Activated T-cell treated with anti-CD3 and anti-CD28 coated beads, Interleukin-2, amount 50 U/mL, for 72 hours (primary cell): ENCODE measurements at places on chromosomes 5 and 9. TPM values are rescaled to one million over a fixed set of nuclear protein-coding genes. Genes with fewer than 3 reads are reported as not detected.

DNA sequence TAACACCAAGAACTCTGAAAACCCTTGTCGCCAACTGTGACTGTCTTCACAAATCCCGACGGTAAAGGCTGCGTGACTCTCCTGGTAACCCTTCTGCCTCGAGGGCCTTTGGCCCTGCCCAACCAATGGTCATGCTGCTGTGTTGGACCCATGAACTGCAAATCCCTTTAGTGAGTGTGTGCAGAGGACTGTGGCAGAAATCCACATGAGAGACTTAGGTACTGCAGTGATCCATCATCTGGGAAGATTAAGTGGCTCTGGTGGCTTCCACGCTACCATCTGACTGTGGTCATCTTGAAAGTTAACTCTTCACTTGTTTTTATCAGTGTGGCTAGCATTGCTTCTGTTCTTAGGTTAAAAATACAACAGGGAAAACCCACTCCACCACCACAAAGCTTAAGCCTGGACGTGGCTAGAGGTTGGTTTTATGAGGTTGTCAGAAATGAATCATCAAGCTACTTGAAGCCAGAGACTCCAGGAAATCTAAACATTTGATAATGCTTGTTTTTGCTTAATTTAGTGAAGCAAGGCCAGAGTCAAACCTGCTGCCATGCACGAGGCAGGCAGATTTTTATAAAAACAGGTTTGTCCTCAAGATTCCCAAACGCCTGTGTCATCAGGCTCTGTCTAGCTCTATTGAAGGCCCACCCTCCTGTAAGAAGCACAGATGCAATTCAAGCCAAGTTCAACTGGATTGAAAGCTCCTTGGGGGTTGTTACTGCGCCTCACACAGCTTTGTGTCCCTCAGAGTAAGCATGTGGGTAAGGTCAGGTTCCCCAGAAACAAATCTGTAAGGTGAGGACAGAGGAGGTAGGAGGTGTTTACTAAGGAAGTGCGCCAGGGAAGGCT is 52.7 kb upstream of the ERCC6L2 start:
- peak; percentile 58 for DNase-seq

DNA sequence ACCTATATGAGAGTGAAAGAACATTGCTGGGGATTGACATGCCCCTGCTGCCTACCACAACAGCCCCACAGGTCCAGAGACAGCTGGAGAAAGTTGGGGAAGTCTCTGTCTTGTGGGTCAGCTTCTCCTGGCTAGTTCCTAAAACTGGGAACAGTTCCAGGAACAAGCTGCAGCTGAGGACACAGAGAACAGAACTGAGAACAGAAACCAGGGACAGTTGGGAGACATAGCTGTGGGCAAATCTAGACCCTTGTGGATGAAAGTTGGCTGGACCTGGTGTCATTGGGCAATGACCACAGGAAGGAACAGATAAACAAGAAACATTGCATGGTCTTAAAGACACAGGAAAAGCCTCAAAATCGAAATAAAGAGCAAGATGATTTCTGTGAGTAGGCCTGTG is 58.3 kb upstream of the MOCS2 start:
- DNase-seq, result no peak

DNA sequence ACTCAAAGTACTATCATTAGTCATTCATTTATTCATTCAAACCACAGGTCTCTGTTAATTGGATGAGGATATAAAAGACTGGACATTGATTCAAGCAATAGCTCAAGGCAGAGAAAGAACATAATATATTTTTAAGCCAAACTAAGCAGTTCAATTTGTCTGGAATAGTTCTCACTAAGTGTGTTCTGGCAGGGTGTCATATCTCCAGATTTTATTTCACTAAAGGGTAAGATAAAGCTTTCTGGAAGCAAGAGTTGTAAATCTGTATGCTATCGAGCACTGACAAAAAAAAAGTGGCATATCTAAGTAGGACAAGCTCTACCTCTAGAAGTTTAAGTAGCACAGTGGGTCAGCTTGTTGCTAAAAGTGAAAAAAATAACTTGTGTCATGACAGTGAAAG is 375.6 kb downstream of the TUSC1 start:
- no peak for DNase-seq

- no peak for DNase-seq
Observed at GRCh38 chr5:89769975-89770374, 639.6 kb downstream of the CETN3 start.

DNA sequence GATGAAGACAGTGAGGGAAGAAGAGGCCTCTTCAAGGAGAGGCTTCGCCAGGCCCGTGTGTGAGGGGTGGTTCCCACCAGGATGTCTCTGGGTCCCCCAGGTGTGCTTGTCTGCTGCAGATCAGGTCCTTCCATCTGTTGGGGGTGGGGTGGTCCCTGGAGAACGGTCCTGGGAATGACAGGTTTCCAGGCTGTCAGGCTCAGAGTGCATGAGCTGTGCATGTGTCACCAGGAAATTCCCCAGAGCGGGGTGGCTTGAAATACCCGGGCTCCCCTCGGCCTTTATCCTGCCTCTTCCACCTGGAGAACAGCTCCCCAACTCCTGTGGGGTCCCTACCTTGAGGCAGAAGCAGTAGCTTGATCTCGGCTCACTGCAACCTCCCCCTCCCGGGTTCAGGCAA is 118.8 kb downstream of the GAPVD1 start:
- no peak for DNase-seq

DNA sequence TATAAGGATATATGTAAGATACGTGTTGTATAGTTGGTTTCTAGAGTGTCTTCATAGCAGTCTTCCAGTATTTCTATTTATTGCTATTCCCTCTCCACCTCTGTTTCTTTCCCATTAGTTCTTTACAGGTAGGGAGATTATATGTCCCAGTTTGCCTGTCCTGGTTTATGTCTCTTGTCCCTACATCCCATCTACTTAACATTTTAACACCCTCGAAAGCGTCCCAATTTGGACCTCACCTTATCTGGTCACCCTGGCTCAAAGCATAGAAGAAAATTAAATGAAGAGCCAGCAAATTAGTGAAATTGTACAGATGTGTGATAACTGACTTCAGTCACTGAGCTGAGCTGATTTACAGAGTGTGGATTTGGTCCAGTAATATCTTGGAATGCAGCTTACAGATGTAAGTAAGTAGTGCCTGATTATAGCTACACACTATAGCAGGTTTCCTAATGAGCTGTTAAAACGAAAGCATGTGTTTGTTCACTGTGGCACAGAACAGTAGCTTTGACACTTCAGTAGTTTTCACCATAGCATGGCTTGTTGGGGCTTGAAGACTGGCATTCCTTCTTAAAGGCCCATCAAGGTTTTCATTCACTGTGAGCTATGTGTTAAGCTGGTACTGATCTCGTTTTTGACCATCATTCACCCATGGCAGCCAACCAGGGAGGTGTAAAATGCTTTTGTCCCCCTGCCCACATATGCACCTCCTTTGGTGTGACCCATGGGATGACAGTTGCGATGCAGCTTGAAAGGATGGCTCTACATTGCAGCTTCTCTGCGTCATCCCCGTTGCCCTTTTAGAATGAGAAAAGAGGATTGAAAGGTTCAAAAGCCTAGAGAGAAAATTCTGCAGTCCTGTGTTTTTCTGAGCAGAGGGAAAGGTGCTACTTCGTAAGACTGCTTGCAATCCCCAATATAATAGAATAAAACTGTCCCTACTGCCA is 192.1 kb upstream of the DMRT1 start:
- no peak for DNase-seq

The PCDHGA6 gene
- total RNA-seq, result 0.29 TPM

DNA sequence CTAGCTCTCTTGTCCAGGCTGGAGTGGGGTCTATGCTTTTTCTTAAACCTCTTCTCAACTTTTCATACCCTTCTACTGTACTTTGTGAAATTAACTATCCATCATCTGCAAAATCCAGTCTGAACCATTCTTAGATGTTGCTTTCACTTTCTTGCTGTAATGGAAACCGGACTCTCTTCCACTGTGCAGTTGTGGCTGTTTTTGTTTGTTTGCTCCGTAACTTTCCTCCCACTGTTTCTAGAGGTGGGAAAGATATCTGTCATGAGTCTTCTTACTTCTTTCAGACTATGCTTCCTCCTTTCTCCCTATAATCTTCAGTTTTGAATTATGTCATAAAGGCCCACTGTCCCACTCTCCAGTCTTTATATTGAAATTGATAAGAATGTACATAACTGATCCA is 6.5 kb downstream of the TNPO1 start:
- DNase-seq, result no peak

DNA sequence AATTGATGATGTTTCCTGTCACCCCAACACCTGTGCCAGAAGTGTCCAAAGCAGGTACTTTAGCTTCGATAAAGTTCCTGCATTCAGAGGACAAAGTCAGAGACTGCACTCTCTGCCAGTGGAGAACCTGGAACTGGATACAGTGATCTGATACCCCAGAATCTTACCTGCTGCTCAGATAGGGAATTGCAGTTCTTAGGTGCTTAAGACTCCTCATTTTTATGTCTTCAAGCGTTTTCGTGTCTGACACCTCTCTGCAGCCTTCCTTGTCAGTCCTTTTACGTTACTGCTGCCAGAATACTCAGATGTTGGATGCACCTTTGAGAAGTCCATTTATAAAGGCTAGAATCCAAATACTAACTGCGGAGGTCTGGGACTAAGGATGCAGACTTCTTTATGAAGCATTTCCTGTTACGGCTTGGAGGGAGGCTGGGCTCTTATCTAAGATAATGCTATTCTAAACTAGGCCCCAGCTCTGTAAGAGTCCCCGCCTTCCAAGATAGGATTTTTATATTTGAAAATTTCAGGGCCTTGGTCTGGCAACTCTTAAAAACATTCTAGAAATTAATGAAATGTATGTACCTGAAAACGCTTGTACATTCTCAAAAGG is 1.9 kb downstream of the ISOC1 start:
- DNase-seq, result no peak

GRCh38 chr5:18370531-18370930 is 736.3 kb downstream of the TAF11L14 start:
- DNase-seq, result no peak
